ENCODE measurements at places on chromosomes 16 and 17. TPM values are rescaled to one million over a fixed set of nuclear protein-coding genes. Genes with fewer than 3 reads are reported as not detected.

- no peak for DNase-seq
These were observed 618 bp downstream of the CCDC78 start for GRCh38 chr16:725463-726187.

- DNase-seq, result no peak
These were observed 73.8 kb downstream of the SDR42E1 start for GRCh38 chr16:81937305-81938038.

GRCh38 chr16:11452746-11453389 lies 107.6 kb downstream of the RMI2 start:
- no peak for DNase-seq

DNA sequence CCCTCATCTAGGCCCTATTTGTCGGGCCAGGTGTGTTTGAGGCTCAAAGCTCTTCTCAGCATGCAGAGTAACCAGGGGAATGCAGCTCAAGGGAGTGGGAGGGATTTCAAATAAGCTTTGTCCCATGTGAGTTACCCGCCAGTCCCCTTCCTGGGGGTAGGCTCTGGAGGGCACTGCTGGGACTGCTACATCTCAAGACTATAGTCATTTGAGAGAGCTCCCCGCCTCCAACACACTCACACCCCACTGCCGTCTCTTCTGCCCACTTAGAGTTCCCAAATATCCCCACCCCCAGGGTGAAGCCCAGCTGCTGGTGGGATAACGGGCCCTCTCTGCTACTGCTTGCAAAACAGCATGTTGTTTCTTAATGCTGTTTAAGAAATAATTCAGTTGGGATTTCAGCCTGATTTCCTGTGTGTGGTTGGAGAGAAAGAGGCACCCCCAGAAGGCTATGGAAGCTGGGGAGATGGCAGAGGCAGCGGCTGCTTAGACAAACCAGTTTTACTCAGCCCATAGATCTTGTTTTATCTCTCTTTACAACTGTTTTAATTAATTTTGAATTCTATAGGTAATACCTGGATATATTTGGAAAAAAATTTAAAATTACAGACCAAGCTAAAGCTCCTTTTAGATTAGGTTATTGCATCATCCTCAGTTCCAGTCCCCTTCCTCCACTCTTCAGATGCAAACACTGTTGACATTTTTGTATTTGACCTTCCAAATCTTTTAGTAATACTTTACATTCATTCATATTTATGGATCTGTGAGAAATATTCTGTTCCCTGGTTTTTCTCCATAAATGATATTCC lies 4.1 kb upstream of the MPO start:
- DNase-seq, result no peak

- DNase-seq, result peak; percentile 77
These were observed 15.2 kb downstream of the MED24 start for GRCh38 chr17:40038882-40039513.

- DNase-seq, result no peak
These were observed 3.5 kb upstream of the TSPOAP1 start for GRCh38 chr17:58331815-58332777.

- no peak for DNase-seq
These were observed 53.7 kb downstream of the NFAT5 start for GRCh38 chr16:69619514-69619913.

- no peak for DNase-seq
These were observed 217.8 kb upstream of the SOX9 start for GRCh38 chr17:71902894-71903506.

DNA sequence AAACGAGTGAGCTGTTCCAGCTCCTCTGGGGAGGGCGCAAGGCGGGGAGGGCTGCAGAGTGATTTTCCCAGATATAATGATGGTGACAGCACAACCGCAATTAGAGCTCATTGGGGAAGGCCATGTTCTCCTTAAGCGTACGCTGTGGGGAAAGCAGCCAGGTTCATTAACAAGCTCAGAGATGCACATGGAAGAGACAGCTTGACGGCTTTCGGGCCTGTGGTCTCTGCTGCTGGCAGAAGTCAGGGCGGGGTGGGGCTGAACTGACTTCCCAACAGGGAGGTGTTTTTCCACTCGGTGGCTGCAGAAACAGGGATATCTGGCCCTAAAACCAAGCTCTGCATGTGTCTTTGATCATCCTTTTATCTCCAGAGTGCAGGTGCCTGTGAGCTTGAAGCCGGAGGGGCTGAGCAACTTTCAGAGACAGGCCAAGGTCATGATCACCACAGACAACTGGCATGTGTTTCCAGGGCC lies 24.0 kb upstream of the CACNG1 start:
- DNase-seq, result no peak

GRCh38 chr17:21078016-21078780 lies 35.4 kb upstream of the USP22 start:
- no peak for DNase-seq

The WNT3 gene
- polyA plus RNA-seq, result 2.3 TPM

GRCh38 chr17:81339191-81339533 lies 44.1 kb upstream of the SLC38A10 start:
- no peak for DNase-seq

DNA sequence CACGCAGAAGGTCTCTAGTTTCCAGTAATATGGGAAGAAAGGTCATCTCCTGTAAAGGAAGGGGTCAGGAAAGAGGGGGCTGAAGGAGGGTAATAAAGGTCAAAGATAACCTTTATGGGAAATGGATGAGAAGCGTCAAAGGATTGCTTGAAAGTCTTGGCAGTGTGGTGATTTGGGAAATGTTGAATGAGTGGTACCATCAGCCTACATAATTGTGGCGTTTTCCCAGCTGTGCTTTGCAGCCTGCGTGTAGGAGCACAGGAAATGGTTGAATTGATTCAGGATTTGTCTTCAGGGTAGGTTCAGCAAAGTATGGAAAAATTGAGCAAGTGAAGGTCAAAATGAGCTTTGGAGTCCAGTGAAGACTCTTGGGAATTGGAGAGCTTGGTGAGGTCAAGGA lies 115.8 kb upstream of the NOL11 start:
- no peak for DNase-seq

The SEPTIN1 gene
- polyA plus RNA-seq, result 2.6 TPM

DNA sequence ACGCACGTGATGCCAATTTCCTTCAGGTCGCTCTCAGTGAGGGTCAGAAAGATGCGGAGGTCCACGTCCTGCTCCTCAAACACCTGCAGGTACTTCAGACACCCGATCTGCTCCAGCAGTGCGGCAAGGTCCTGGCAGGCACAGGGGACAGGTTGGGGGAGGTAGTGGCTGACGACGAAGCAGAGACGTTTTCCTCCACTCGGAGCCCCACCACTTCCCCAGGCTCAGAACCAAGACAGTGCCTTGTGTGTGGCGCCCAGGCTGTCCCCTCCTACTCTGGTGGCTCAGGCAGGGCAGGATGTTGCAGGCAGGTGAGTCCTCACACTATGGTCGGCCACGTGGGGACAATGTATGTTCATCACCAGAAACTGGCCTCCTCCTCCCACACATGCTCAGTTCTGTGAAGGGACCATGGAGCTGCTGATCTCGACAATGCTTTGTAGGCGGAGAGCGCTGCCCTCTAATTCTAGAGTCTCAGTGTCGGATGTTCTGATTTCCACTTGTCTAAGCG lies 5.7 kb downstream of the NUDT16L1 start:
- no peak for DNase-seq

GRCh38 chr17:2695961-2696760 lies 15.4 kb downstream of the CLUH start:
- DNase-seq, result no peak

GRCh38 chr17:39236450-39236927 lies 10.7 kb upstream of the STAC2 start:
- DNase-seq, result no peak

The SLFN14 gene
- polyA plus RNA-seq, result 0.12 TPM

The SLC5A10 gene
- 0.55 TPM for polyA plus RNA-seq

DNA sequence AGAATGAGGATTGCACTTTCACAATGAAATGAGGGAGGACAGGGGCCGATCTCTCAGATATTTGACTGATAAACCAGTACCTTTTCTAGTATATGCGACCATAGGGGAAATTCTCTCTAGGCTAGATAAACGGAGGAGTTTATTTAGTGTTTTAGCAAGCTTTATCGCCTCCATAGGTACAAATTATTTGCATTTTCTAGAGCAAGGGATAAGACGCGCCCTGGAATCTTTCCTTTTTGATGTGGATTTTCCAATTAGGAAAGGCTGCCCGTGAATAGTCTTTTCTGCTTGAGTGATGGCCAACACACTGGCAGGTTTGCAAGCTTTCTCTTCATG lies 351 bp upstream of the GDPD1 start:
- no peak for DNase-seq

- no peak for DNase-seq
These were observed 31.2 kb downstream of the XYLT1 start for GRCh38 chr16:17439580-17439979.

GRCh38 chr16:83404261-83404660 lies 403.5 kb upstream of the HSBP1 start:
- no peak for DNase-seq

GRCh38 chr16:80250381-80250780 lies 290.4 kb upstream of the DYNLRB2 start:
- DNase-seq, result no peak

- no peak for DNase-seq
These were observed 6.7 kb downstream of the TSPOAP1 start for GRCh38 chr17:58321571-58322525.

DNA sequence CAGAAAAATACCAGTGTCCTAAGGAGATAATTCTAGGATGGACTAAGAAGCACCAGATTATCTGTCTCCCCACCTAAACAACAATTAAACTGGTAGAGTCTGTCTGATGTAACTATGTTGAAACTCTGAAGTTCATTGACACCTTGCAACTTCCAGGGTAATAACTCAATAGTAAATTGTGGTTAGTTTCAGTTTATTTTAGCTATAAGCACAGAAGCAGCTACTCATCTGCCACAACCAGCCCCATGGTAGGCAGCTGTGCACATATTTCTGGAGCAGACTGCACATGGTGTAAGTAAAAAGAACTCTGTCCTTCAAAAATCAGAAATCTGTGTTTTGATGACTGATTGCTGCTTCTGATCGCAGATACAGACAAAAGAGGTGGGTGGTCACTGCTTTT lies 852.1 kb downstream of the CDH11 start:
- no peak for DNase-seq

The CCDC144A gene
- 5.2 TPM for polyA plus RNA-seq

DNA sequence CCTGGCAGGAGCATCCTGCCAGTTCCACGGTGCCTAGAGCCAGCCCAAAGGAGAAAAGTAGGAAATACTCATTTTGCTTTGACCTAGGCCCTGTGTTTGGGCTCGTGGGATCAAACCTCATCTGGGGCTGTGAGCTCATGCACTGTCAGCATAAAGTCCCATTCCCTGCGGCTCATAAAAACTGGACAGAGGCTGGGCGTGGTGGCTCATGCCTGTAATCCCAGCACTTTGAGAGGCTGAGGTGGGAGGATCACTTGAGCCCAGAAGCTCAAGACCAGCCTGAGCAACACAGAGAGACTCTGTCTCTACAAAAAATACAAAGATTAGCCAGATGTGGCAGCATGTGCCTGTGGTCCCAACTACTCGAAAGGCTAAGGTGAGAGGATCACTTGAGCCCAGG lies 17.9 kb downstream of the ATP6V0D1 start:
- DNase-seq, result no peak

DNA sequence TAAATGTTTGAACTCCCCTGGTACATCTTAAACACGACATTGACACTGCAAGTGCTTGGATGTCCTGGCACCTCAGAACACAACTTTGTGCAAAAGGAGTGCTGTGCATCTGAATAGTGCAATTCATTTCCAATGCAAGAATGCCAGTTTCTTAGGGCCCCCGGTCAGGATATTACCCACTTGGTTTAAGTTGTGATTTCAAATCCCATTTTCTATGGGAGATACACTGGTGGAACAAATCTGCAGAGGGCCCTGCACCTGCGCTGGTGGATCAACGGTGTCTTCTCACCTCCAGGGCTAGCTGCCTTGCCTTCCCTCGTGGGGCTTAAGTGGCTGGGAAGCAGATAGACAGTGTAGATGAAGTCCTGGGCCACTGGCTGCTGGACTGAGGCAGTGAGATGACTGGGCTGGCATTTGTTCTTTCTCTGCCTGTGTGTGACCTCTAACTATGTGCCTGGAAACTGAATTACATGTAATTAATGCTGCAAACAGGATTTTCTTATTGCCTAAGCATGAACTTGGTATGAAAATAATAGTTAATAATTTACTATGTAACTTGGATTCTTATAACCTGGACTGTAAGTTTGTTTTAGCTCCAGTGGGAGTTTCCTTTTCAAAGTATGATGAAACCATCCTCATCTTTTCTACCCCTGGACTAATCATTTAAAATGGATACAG lies 20.9 kb downstream of the HAPSTR1 start:
- no peak for DNase-seq

DNA sequence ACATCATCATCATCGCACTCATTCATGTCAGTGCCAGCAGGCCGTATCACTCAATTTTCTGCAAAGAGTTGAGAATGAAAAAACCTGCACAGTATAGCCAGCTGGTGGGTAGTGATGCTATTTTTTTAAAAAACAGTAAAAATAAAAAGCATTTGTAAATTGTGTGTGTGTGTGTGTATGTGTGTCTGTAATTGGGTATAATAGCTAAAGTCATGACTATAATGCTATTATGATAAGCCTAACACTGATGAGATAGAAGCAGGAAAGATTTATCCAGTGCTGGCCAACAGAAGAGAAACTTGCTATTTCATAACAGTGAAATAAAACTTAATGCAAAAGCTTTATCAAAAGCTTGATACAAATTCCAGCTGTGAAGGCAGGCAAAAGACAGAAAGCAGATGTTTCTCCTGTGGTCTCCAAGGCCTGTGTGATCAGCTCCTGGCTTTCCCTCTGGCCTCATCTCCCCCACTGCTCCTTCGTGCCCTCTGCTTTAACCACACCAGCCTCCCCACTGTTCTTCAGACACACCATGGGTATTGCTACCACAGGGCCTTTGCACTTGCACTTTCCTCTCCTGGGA lies 206.2 kb upstream of the IRX5 start:
- no peak for DNase-seq

The MMP15 gene
- 14.7 TPM for polyA plus RNA-seq

The SYNGR3 gene
- polyA plus RNA-seq, result 1.5 TPM

DNA sequence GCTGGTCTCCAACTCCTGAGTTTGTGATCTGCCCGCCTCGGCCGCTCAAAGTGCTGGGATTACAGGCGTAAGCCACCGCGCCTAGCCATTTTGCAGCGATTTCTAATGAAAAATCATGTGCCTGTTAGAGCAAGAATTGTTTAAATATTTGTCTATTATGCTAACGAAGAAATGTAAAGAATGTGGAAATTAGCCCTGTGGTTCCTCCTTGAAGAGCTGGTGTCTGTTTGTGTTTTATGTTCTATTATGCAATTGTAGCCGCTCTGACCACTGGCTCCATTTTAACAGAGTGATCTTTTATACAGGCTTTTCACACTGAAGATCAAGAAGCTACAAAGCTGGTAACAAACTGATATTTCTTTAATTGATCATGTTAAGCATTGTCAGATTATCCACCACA lies 217.3 kb downstream of the USP22 start:
- no peak for DNase-seq

- no peak for DNase-seq
These were observed 11.9 kb downstream of the FOXK2 start for GRCh38 chr17:82531431-82531881.

The ABCC11 gene
- 0.36 TPM for polyA plus RNA-seq

The IL21R gene
- 0.20 TPM for polyA plus RNA-seq

The CA5A gene
- 0.16 TPM for polyA plus RNA-seq

DNA sequence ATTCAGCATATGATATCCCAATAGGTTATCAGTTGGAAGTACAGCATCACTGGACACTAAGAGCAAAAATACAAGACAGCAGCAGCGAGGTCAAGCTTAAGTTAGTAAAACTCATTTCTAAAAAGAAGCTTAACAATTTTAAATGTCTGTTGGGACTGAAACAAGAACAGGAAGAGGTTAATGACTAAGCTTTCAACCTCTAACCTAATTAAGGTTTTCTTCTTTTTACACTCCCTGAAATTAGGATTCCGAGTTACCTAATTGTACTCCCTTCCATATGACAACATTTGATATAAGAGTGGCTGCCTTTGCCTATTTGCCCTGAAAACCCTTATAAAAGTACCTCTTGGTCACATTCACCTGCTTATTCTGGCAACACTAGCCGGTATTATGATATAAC lies 34.3 kb downstream of the CPSF4L start:
- DNase-seq, result no peak

Data from renal pelvis (tissue), 12 donors.